ENCODE measurements at places on chromosomes 7 and 10.
A peak's percentile ranks its signal among the peaks of the same experiment; 100 is the strongest.

DNA sequence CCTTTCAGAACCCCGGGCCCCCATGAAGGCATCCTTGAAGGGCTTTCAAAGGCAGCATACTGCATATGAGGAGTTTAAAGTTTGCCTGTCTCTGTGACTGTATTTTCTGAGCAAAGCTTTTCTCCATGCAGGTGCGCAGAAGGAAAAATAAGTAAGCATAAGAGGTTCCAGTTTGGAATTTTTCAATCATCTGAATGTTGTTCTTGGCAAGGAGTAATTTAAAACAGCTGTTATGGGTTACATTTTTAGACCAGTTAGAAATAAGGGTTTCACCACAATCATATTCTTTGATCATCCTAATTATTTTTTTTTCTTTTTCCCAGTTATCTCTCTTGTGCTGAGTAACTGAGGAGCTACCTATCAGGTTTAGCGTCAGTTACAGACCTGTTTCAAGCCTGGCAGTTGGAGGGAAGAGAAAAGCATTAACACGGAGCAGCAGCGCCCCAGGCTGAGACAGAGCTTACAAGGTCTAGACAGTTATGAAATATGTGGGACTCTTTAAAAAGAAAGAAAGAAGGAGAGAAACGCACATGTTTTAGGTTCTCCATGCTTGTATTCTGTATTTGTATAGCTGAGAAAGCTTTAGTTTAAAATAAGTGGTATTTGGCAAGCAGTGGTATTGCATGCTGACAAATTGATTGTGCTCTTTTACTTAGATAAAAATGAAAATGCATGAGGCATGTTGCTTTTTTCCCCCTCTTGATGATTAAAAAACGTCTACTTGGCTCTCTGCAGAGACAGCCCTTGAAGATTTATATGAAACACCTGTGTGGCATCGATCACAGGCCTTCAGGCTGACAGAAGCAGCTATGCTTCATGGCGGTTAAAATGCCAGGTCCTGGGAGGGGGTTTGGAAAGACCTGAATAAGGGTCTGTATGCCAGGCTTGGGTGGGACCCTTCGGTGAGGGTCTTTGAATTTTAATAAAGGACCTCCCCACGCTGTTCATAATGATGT, 157.6 kb downstream of the GRK5 start:
- no peak for DNase-seq

GRCh38 chr10:95502377-95502776, 58.8 kb downstream of the SORBS1 start:
- DNase-seq: no peak

GRCh38 chr7:50648570-50649169, 83.5 kb upstream of the DDC start:
- DNase-seq: no peak

GRCh38 chr10:102834143-102834542, 3.1 kb downstream of the CYP17A1 start:
- no peak for DNase-seq

DNA sequence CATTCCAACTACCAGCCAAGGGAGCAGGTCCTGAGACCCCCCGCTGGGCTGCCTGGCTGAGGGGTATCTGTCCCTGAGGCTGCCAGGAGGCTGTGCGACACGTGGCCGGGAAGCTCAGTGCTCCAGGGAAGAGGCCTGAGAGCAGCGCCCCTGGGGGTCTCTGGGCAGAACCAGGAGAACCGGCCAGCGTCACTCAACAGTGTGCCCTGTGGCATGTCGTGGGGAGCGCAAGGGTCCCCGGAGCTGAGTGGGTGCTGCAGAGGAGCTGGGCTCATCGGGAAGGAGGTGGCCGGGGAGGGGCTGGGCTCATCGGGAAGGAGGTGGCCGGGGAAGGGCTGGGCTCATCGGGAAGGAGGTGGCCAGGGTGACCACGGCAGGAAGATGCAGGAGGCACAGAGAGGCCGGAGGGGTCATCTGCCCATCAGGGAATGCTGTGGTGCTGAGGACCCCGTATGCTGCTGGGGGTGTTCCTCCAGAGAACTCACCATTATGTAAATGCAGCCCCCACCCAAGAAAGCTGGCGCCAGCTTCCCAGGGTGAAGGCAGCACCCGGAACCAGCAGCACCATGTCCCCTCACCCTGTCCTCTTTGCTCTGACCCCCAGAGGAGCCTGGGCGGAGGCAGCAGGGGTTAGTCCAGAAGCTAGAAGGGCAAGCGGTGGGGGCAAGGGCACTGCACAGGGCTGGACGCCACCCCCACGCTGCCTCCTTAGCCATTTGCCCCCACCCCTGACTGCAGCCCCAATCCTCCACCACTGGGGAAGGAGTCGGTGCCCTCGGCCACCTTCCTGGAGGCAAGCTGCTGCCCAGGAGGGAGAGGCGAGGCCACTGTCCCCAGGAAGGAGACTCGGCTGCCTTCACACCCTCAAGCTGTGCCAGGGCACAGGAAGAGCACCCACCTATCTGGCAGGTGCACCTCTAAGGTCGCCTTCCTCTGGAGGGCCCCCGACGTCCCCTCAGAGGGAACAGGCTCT, 33.3 kb downstream of the CALML3 start:
- DNase-seq: no peak

DNA sequence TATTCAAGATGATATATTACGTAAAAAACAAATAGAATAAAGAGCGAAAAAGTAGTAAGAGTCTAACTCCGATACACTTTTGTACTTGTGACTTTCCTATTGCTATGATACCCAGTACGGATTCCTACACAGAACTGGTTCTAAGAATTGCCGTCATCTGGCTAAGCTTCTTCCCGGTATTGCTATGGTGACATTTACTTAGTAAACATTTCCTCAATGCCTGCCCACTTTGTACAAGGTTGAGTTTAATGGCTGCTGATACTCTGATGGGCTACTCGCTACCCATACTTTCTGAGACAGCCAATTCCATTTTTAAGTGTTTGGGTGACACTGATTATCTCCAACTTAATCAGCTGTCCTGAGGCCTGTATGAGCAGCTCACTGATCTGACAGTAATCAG, 55.6 kb downstream of the OSBPL3 start:
- no peak for DNase-seq

DNA sequence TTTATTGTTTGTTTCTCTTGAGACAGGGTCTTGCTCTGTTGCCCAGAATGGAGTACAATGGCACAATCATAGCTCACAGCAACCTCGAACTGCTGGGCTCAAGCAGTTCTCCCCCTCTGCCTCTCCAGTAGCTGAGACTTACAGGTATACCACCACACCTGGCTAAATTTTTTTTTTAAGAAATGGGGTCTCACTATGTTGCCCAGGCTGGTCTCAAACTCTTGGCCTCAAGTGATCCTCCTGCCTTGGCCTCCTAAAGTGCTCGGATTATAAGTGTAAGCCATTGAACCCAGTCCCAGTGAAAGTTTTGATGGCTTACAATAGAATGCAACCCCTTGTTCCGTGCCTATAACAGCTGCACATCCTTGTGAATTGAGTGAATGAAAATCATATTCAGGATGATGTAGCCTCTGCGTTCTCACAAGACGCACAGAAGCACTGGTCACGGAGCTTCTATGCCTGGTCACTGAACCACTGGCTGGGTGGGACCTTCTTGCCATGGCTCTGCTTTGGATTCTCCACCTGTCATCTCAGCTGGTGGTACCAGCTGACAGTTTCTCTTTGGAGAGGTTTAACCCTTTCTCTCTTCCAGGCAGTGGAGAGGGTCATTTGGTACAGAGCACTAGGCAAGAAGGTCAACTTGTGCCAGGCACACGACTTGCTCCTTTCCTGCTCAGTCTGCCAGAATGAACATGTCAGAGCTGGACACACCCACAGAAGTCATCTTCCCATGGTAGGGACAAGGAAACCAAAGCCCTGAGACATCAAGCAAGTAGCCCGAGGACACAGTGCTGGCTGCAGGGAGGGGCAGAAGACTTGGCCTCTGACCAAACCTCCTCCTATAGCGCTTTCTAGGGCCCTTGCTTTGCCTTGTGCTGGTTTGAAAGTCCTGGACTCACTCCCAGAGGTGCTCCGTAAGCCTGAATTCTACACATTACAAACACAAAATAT, 89.6 kb downstream of the ATXN7L1 start:
- DNase-seq: no peak

GRCh38 chr10:31034098-31034909, 2.6 kb upstream of the ZNF438 start:
- DNase-seq: peak; percentile 93

GRCh38 chr10:126798649-126799048, 106.6 kb upstream of the DOCK1 start:
- no peak for DNase-seq

DNA sequence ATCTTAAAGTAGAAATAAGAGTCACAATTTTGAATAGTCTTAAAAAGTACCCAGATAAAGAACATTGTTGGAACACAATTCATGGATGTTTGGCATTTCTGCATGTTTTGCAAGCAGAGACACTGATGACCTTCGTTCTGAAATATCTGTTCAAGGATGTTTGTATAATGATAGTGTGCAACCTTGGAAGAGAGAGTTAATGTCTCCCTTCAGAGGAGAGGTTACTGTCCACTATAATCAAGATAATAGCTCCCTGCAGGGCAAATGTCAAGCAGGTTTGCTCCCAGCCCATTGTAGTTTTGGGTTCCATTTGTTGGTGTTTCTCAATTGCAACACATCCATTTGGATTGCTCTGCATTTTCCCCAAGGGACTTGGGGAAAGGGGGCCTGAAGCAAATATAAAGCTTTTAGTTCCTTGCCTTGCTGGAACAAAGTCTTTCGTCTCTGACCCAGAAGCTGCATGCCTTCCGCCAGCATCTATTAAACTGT, 45.2 kb downstream of the COL1A2 start:
- no peak for DNase-seq

GRCh38 chr10:77788496-77789010, 138.0 kb downstream of the DLG5 start:
- no peak for DNase-seq

- no peak for DNase-seq
These were observed 1078.0 kb downstream of the LRMDA start for GRCh38 chr10:76509446-76509845.

DNA sequence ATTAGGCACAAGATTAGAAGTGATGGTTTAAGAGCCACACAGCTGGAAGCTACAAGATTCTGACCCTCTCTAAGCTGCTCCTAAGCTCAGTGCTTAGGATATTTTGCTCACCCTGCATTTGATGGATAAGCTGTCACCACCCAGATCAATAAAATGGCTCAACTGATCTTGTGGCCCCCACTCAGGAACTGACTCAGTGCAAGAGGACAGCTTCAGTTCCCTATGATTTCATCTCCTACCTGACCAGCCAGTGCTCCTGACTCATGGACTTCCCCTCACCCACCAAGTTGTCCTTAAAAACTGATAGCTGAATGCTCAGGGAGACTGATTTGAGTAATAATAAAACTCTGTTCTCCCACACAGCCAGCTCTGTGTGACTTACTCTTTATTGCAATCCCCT, 833.8 kb downstream of the GRID1 start:
- no peak for DNase-seq

DNA sequence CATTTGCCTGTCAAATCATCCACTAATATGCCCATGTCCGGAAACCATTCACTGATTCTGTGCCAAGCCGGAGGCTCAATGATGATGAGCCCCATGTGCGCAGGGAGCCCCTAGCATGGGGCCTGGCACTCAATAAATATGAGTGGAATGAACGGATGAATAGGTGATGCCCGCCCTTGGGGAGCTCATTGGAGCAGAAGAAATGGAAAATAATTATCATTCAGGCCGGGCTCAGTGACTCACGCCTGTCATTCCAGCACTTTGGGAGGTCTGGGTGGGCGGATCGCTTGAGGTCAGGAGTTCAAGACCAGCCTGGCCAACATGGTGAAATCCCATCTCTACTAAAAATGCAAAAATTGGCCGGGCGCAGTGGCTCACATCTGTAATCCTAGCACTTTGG, 11.0 kb downstream of the RHBDD2 start:
- no peak for DNase-seq

DNA sequence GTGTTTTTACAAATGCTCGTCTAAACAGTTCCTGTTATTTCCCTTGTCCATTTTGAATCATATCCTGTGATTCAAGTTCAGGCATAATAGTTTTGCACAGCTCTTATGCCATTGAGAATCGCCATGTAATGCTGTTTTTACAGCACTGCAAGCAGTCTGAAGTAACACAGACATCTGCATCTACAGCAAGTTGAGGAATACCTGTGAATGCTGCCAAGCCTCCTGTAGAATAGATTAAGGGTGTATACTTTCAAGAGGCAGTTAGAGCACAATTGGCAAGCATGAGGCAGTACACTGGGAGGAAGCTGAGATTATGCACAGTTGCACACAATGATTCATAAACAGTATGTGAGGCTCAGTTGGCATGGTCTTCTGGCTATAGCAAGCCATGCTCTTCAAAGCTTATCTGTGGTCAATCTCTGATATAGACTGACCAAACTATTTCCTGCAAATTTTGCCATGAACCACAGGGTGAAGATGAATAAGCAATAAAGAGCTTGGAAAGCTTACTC, 121.9 kb upstream of the AKR1E2 start:
- DNase-seq: peak; percentile 26

GRCh38 chr7:83934118-83934734, 260.4 kb downstream of the SEMA3A start:
- no peak for DNase-seq

GRCh38 chr7:76069238-76069638, 21.3 kb downstream of the MDH2 start:
- DNase-seq: peak; percentile 74

DNA sequence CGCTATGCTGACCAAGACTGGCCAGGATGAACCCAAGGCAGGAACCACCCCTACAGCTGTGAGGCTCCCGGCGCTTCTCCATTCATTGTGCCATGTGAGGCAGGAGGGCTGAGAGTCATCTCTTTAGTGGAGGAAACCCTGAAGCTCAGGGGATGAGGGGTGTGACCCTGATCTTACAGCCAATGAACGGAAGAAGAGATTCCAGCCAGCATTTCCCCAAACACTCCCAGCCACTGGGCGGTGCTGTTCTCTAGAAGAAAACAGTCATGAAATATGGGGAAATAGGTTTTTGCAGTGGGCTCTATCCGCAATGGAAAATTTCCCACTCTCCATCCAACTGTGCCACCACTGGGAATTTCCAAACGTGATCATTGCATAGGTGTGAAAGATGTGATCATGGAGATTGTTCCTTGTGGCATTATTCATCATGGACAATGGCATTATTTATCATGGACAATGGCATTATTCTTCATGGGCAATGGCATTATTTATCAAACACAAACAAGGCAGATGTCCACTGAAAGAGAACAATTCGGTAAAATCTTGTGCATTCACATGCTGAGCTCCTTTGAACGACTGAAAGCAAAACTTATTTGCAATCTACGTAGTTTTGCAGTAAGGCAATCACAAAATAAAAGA, 14.0 kb upstream of the SLC18A2 start:
- DNase-seq: peak; percentile 65

- DNase-seq: no peak
These were observed 431.0 kb upstream of the GALNT17 start for GRCh38 chr7:70700941-70701425.

- DNase-seq: peak; percentile 10
These were observed 257.1 kb downstream of the GLI3 start for GRCh38 chr7:41979834-41980307.

GRCh38 chr7:129218514-129219062, 6.2 kb upstream of the AHCYL2 start:
- peak; percentile 70 for DNase-seq

- no peak for DNase-seq
These were observed 95.5 kb downstream of the NKX6-2 start for GRCh38 chr10:132690401-132690800.

GRCh38 chr7:36366005-36366717, 23.5 kb upstream of the ANLN start:
- no peak for DNase-seq

GRCh38 chr7:81871606-81872265, 101.9 kb upstream of the HGF start:
- no peak for DNase-seq

All from MV-4-11 (cell line).